ENCODE measurements at places on chromosomes 5 and 9.

DNA sequence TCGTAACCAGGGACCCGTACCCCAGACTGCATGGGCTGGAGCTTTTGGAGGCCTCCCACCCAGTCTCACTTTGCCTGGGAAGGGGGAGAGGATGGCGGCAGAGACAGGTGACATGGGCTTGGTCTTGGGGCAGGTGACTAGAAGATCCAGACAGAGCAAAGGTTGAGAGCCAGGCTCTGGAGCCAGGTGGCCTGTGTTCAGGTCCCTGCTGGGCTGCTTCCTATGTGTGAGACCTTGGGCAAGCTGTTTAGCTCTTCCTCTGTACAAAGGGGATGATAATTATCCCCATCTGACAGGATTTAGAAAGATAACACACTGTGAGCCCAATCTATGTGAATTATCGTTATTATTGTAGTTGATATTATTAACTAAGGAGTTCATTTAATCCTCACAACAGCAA, 16.1 kb upstream of the NDST1 start:
- DNase-seq: no peak

DNA sequence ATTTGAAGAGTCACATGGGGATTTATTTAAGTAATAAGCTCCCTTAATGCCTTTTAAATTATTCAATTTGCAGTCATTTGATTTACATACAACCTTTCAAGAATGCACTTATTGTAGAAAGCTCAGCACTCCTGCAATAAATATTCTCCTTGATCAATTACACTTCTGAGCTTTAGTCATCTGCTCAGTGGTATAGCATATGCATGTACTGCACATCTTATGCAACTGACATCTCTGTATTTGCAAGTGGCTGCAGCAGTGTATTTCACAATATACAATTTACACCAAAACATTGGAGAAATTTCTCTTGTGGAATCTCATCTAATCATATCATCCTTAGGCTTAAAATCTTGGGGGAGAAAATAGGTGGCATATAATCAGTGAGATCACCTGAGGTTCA, 325.7 kb downstream of the SLF1 start:
- DNase-seq: no peak

DNA sequence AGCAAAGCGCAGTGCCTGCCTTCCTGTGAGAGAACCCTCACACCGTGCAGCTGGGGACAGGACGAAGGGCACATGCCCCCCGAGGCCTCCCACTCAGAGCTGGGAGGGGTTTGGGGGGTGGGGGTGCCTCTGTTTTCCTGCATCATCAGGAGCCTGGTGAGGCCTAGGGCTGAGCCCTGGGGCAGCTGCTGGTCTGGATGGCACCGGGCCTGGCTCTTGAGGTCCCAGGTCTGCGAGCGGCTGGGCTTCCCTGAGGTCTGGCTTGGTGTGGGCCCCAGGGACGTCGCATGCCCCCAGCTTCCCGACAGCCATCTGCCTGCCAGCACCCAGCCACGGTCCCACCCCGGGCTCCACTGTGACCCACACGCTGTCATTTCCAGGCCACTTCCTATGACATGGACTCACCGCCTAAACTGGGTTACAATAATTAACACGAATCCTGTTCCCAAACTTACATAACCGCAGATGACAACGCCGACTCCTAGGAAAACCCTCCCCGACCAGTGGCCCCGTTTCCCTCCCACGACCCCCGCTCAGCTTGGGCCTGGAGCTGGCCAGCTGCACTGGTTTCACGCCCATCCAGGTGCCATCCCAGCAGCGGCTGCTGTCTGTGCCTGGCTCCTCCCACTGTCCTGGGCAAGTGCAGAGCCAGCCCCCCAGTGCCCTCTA, 8.7 kb downstream of the NACC2 start:
- peak; percentile 26 for DNase-seq

DNA sequence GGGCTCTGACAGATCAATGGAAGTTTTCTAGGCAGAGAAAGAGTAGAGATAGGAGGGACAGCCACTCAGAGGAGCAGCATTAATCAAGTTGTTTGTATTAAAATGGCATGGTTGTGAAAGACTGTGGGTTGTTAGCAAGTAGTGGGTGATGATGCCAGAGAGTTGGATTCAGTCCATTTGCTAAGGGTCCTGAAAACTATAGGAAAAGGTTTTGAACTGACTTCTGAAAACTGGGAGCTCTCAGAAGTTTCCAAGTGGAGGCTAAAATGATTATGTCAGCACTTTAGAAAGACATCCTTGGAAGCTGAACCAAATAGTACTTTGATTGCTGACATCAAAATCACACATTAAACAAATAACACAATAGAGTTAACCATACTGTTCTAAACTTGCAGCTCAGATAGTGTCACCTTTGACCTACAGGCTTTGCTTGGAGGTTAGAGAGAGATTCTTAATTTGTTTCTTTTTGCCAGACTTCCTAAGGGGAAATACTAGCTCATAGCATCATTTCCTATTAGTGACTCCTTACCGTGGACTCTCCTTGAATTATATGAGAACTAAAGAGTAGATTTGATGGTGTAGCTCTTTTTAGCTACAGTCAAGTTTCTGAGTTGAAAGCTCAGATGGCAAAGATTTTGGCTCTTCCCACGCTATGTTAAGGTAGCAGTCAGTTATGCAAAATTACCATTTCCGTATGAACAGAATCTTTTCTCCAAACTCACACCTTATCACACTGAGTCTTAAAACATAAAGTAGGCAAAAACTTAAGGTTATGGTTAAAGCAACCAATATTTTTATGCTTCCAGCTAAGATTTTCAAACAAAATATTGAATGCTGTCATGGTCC, 277.1 kb downstream of the NR3C1 start:
- DNase-seq: no peak

DNA sequence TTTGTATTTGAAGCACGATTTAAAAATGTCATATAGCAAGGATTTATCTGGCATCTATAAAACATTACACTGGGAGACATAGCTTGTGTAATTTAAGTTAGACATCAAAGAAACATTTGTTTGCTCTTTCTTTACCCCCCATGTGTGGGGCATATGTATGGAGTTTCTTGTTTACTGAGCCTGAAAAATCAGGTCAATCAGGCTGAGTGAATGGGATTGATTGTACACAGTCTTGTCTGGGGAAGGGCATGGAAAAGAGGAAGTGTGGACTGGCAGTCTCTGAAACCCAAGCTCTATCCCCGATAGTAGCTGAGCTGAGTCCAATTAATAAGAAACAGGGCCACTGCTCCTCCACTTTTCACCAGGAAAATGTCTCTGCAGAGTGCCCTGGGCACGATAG, 49.4 kb downstream of the SLC46A2 start:
- DNase-seq: no peak

GRCh38 chr5:179310439-179311090, 34.7 kb downstream of the ADAMTS2 start:
- no peak for DNase-seq
